Stimulated activated CD8-positive, alpha-beta memory T cell treated with anti-CD3 and anti-CD28 coated beads, Interleukin-7, amount 100 ng/mL, for 24 hours (primary cell): ENCODE measurements at places on chromosomes 1 and 21.

GRCh38 chr1:38064197-38064903 lies 17.8 kb upstream of the POU3F1 start:
- DNase-seq = no peak

DNA sequence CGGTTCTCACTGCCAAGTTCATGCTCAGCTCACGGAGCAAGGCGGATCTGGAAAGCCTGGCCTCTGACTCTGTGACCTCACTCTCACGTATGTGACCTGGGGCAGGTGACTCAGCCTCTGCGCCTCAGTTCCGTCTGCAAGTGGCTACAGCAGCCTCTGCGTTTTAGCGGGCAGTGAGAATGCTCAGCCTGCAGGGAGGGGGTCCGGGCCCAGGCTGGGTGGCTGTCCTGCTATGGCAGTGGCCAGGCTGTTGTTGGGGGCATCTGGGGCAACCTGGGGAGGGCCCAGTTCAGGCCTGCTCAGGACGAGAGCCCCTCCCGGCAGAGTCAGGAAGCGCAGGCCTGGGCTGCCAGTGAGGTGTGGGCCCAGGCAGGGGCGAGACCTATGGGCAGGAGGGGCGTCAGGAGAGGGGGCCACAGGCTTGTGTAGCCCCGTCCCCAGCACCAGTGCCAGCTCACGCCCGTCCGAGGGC lies 27.9 kb downstream of the ARHGEF16 start:
- DNase-seq = no peak

- no peak for DNase-seq
Measured at GRCh38 chr1:90534116-90534515, 183.0 kb downstream of the BARHL2 start.

DNA sequence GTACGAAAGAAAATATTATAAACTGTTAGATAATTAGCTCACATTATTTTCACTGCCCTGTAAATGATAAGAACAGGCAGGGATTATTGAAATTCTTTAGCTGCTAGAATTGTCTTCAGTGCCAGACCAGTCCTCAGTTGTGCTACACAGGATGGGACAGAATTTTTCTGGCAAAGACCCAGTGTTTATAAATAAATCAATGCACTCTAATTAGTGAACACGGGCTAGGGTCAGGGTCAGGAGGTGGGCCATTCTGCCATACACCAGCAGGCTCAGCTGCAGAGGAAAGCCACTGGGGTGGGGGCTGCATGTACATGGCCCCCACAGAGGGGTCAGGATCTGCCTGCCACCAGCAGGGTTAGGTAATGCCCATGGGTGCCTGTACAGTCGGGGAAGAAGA lies 6.4 kb downstream of the BCAR3 start:
- no peak for DNase-seq

DNA sequence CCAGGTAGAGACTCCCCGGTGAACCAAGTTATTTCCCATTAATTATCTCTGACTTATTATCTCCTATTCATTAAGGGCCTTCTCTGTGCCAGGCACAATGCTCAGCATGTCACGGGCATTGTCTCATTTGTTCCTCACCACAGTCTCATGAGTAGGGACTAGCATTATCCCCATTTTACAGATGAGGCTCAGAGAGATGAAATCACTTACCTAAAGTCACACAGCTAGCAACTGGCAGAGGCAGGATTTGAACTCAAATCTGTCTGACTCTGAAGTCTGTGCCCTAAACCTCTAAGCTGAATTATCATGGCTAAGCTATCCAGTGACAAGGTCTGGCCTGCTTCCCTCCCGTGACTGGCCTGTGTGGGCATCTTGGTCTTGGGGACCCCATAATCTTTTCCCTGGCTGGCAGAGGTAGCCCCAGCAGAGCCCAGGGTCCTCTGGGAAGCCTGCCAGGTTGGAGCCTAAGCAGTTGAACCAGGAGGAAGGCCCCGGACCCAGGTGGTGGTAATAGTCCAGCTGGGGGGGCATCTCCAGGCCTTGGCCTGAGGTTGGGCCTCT lies 4.5 kb downstream of the MAP7D1 start:
- no peak for DNase-seq

- DNase-seq = no peak
Measured at GRCh38 chr1:211082824-211083223, 51.1 kb downstream of the KCNH1 start.

GRCh38 chr1:6027591-6027990 lies 18.1 kb upstream of the KCNAB2 start:
- no peak for DNase-seq

GRCh38 chr1:19478322-19478721 lies 7.0 kb downstream of the CAPZB start:
- no peak for DNase-seq

DNA sequence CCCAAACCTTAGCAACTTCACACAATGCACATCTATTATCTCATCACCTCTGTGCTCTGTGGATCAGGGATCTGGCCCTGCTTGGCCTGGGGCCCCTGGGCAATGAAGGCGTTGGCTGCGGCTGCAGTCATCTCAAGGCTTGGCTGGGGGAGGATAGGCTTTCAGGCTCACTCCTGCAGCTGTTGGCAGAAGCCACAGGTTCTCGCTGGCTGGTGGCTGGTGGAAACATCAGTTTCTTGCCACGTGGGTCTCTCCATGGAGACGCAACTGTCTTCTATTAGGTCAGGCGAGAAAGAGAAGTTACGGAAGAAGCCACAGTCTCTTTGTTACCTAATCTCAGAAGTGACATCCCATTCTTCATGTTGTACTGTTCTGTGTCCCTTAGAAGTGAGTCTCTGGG lies 3.6 kb upstream of the NPPA start:
- no peak for DNase-seq

DNA sequence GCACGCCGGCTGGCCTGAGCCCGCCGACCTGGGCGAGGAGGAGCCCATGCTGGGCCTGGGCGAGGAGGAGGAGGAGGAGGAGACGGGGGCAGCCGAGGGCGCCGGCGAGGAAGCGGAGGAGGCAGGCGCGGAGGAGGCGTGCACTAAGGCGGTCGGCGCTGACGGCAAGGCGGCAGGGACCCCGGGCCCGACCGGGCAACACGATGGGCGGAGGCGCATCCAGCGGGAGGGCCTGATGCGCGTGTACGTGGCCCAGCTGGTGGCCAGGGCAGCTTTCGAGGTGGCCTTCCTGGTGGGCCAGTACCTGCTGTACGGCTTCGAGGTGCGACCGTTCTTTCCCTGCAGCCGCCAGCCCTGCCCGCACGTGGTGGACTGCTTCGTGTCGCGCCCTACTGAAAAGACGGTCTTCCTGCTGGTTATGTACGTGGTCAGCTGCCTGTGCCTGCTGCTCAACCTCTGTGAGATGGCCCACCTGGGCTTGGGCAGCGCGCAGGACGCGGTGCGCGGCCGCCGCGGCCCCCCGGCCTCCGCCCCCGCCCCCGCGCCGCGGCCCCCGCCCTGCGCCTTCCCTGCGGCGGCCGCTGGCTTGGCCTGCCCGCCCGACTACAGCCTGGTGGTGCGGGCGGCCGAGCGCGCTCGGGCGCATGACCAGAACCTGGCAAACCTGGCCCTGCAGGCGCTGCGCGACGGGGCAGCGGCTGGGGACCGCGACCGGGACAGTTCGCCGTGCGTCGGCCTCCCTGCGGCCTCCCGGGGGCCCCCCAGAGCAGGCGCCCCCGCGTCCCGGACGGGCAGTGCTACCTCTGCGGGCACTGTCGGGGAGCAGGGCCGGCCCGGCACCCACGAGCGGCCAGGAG lies 7.2 kb upstream of the IBA57 start:
- no peak for DNase-seq

- no peak for DNase-seq
Measured at GRCh38 chr1:221315330-221315729, 426.6 kb downstream of the DUSP10 start.

DNA sequence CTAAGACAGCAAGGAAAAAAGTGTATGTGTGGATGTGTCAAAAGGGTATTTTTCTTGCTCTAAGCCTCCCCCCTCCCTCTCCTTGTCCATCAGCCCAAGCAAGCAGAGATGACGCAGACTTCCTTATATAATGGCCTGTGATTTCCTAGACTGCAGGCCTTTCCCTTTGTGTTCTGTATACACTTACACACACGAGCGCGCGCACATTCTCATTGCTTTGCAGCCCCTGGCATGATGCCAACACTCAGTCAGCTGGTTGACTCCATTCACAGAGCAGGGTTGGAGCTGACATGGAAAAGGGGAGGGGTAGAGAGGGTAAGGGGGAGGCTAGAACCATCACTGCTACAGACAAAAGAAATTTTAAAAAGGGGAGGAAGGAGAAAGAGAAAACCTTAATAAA lies 41.8 kb downstream of the GATAD2B start:
- no peak for DNase-seq

DNA sequence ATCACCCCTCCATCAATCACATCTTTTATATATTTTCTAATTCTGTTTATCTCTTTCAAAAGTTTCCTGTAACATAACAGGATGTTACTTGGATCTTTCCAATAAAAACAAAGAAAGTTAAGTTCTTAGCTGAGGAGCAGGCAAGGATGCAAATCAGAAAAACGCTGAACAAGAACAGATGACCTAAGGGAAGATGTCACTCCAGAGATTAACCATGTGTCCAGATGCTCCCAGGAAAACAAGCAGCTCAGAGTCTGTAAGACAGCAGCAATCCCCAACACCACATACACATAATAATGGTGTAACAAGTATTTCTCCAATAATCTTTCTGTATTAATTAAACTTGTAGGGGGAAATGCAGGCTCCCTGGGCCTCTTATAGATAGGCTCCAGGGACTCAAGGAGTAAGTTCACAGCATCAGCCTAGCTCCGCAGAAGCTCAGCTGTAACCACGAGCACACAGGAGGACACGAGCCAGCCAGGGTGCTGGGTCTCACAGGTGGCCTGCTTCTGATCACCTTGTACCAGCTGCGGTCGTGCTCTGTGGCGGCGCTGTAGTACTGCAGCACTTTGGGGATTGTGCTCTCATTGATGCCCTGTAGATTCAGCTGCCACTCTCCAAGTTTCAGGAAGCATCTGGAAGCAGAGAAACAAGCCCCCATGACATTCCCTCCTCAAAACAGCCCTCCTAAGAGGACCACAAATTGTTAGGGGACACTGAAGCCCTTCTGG lies 33.1 kb upstream of the EXOSC10 start:
- DNase-seq = no peak

DNA sequence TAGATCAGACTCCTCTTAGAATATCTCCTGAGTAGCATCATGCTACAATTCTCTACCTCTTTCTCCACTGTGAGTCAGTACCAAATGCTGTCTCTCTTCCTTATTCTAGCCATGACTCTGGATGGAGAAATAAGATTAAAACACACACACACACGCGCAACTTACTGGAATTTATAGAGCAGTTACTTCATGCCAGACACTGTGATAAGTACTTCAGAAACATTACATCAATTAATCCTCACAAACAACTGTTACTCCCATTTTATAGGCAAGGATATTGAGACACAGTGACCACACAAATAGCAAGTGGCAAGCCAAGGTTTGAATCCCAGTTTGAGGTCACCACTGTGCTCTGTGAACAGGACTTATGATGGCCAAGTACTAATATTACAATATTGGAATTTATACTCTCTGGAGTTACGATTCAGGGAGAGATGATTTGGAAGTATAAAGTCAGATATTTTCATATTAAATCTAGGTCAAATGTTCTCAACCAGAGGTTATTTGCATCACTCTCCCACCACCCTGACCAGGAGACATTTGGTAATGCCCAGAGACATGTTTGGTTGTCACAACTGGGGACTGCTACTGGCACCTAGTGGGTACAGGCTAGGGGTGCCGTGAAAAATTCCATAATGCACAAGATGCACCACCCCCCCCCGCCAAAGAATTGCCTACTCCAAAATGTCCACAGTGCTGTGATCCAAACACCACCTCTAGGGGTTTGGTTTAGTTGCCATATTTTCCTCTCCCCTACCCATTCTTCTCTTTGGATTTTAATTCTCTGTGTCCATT lies 221.6 kb downstream of the LTN1 start:
- no peak for DNase-seq

DNA sequence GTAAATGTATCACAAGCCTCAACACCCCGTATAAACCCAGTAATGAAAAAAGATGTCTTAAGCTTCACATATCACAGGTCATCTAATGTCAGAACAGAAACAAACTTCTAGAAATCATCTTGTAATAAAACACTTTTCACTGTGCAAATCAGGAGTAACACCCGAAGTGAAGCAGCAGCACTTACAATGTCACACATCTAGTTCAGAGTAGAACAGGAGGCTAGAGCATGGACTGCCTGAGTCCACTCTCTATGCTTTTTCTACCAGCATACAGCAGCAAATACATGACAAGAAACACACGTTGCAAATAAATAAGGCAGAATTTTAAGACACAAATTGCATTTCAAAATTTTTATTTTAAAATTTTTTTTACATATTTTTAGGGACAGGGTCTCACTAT lies 57.2 kb downstream of the AKT3 start:
- DNase-seq = no peak

DNA sequence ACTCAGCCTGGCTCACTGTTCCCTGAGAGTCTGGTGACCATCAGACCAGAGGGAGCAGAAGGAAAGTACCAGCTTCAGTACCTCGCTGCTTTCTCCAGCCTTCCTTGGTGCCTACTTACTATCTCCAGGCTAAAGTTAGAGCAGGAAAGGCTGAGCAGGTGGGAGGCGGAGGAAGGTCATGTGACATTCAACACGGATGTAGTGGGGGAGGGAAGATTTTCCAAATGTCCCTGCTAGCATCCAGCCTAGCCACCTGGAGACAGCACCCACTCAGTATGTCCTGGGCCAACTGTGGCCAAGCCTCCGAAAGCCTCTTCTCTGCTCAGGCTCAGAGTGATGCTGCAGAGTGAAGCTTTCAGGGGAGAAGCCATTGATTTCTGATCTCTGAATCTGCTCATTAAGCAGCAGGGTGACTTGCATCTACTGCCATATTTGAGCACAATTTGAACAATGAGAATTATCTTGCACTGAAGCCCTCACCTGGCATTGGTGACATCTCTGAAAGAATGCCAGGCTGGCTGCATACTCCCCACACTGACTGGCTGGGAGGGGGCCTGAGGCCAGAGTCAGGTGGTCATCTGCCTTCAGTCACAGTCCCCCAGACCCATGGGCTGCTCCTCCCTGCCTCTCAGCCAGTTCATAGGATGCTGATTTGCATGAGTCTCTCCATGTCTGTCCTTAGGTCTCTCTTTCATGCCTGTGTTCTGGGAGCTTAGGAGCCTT lies 86.2 kb downstream of the KCND3 start:
- no peak for DNase-seq

GRCh38 chr1:184956999-184957700 lies 17.2 kb downstream of the NIBAN1 start:
- no peak for DNase-seq

DNA sequence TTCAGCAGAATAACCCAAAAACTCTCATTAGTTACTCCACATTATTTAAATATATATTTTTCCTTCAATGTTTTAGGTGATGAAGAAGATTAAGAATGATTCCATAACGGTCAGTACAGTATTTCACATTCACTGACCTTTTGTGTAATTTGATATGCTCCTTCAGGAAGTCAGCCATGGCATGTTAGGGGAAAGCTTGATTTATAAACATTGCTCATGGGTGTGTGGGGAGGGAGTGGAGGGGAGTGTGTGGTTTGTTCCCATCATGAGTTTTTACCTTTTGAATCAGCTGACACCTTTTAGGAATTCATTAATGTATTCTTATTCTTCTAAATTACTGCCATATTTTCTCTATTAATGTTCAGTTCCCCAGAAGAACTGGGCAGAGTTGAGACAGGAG lies 240.2 kb downstream of the ATG4C start:
- no peak for DNase-seq
